NCI-H460 (cell line): ENCODE measurements at places on chromosomes 16 and 17.

DNA sequence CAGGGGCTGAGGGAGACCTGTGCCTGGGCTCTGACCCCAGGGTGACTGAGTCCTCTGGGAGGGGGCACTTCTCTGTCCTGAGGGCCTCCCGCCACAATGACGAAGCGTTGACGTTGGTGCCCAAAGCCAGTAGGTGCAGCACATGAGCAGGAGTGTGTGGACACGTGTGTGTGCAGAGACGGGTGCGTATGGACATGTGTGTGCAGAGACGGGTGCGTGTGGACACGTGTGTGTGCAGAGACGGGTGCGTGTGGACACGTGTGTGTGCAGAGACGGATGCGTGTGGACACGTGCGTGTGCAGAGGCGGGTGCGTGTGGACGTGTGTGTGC is 726 bp upstream of the CD7 start:
- no peak for DNase-seq

DNA sequence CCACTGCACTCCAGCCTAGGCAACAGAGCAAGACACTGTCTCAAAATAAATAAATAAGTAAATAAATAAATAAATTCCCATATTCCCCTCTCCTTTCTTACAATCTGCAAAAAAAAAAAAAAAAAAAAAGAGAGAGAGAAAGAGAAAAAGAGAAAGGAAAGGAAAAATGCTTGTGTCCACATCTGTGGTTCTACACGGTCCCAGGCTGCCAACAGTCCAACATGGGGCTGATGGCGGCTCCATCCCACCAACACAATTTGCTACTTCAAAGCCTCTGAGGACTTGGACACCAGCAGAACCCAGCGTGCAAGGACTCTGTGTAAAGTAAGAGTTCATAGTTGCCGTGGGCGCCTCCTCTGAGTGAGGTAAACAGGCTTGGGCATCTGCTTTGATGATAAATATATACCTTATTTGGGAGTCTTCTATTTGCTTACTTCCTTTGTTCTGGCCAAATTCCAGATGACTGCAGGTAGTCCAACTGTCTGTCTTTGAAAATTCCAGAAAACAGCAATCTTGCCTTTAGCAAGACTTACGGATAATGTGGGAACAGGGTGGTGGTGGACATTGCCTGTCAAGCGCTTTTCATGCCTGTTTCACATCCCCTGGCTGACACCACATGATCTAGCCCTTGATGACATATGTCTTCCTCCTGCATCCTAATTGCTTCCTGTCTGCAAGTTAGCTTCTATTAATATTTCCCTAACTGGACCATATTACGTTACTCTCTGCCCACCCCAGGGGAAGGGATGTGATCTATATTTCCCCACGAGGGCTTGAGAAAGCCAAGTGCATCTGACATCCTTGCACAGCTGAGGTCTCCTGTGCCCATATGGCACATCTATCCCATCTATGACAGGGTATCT is 10.1 kb downstream of the LITAF start:
- DNase-seq = no peak

GRCh38 chr17:68152161-68152571 is 95.7 kb upstream of the AMZ2 start:
- DNase-seq = no peak

- DNase-seq = peak; percentile 30
These were observed 118.1 kb downstream of the ENGASE start for GRCh38 chr17:79192503-79193351.

- no peak for DNase-seq
These were observed 235.5 kb downstream of the SNX29 start for GRCh38 chr16:12211870-12212690.

- no peak for DNase-seq
These were observed 26.3 kb upstream of the SSTR5 start for GRCh38 chr16:1045993-1046911.

DNA sequence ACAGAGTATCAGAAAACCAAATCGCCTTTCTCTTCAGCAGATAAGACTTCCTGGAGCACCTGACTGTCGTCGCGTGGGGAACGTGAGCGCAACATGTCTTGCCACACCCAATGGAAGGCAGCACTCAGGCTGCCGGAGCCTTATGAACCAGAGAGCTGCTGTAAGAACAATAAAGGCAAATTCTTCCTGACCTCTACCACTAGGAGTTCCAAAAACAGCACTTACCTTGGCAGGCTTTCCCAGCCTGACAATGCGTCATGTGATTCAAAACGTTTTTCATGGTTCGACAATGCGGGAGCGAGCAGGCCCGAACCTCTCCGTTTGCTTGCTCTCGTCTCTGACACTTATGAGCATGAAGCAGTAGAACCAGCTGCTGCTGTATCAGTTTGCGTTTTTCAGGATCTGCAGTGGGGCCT is 75.8 kb upstream of the TRAP1 start:
- no peak for DNase-seq

- no peak for DNase-seq
These were observed 835 bp downstream of the FBXL16 start for GRCh38 chr16:704552-705380.

DNA sequence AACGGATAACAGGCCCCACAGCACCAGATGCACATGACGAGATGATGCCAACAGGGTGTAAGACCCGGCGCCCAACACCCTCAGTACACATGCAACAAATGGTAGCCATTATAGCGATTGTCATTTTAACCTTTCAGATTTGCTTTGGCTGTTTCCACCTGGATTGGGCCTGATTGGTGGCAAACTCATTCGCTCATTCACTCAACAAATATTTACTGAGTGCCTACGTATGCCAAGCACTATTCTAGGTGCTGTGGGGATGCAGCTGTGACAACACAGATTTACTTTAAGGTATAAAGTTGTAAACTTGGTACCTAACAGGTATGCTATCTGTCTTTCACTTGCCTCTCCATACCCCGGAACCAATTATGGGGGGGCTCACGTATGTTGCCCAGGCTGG is 66.8 kb downstream of the SRCIN1 start:
- no peak for DNase-seq

DNA sequence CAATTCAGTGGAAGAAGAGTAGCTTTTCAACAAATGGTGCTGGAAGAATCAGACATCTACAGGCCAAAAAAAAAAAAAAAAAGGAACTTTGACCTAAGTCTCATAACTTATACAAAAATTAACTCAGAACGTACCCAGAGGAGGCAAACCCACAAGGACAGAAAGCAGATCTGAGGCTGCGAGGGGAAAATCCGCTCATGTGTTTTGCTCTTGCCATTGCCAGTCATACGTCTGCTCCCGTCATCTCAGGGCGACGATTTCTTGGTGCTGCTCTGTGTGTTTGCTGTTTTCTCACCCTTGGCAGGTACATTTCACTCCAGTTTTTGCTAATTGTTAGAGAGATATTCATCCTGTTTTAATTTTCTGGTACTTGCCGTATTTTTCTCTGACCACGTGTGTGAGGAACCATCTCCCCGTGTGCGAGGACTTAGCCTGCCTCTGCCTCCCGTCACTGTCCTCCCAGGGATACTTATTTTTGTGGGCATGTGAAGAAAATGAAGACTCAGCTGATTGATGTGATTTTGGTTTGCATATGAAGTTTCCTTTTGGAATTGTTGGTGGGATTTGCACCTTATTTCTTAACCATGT is 33.4 kb upstream of the ACSF3 start:
- DNase-seq = no peak

DNA sequence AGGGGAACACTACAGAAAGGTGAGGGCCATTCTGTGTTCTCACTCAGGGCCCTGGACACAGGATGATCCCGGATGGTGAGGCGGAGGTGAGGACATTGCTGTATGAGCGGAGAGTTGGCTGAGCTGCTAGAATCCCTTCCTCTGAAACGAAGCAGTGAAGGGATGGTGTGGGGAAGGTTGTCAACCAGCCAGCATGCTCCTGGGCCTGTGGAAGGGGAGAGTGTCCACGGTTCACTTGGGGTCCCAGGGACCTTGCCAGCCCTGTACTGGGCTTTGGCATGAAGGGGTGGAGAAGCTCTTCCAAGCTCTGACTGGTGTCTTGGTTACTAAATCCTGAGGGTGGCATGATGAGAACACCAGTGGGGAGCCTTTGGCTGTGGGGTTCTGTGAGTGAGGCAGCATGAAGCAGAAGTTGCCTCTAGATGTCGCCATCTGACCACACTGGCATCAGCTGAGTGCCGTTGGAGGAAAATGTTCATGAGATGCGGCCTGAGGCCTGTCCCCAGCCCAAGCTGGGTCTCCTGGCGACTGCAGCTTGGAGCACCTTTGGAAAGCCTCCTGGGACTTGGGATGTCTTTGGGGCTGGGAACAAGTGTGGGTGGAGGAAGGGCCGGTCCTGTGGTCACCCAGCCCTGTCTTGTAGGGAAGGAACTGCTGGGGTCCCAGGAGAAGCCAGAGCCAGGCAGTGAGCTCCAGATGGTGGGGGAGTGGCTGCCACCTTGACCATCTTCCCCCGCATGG is 14.8 kb downstream of the PDP2 start:
- DNase-seq = peak; percentile 85

- no peak for DNase-seq
These were observed 18.8 kb downstream of the IL34 start for GRCh38 chr16:70665113-70665694.

DNA sequence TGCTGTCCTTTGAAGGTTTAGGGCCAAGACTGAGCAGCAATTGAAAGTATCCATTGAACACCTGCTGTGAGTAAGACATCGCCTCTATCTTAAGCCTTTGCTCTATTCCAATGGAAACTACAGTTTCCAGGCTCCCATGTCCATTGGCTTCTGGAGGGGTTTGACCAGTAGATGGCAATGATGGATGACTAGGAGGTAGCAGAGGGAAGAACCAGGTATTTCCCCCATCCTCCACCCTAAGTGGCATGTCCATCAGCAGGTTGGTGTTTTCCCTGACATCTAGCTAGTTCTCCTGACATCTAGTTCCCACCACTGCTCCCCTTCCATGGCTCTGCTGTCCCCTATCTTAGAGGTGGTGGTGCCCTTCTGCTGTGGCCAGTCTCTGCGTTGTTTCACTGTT is 58.7 kb downstream of the CENPV start:
- no peak for DNase-seq

GRCh38 chr17:59634632-59635541 is 15.2 kb downstream of the CLTC start:
- no peak for DNase-seq

DNA sequence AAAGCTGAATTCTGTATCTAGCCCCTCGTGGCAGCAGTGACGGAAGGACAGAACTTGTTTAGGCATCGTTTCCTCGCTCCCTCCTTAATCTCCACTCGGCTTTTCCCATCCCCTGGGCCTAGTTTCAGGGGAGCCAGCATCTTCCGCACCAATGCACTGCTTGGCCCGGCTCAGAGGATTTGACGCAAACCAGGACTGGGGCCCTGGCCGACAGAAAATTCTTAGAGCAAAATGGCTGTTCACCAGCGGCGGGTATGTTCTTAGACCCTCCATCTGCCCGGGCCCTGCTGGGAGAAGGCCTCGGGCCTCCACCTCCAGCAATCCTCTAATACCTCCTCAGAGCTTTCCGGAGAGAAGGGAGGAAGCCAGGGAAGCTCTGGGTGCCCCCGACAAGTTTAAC is 54.6 kb downstream of the TBC1D16 start:
- DNase-seq = no peak

GRCh38 chr16:58422809-58423208 is 30.5 kb downstream of the GINS3 start:
- DNase-seq = no peak

DNA sequence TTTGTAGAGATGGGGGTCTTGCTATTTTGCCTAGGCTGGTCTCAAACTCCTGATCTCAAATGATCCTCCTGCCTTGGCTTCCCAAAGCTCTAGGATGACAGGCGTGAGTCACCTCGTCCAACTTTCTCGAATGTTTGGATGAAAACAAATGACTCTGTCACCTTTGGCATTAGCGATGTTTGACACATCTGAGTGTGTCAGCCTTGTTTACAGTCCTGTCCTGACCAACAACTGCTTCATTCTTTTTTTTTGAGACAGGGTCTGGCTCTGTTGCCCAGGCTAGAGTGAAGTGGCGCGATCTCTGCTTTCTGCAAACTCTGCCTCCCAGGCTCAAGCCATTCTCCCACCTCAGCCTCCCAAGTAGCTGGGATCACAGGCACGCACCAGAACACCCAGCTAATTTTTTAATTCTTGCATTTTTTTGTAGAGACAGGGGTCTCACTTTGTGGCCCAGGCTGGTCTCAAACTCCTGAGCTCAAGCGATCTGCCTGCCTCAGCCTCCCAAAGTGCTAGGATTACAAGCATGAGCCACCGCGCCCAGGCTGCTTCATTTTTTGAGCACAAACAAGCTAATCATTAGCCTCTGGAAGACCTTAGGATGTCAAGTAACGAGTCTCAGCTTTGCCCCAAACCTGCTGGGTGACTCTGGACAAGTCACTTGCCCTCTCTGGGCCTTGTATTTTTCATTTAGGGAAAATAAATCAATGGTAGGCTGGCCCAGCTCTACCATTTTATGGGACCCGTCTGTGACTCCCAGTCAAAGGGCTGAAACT is 7.4 kb downstream of the MYH11 start:
- no peak for DNase-seq

- no peak for DNase-seq
These were observed 24.9 kb downstream of the CDRT4 start for GRCh38 chr17:15442311-15443180.

DNA sequence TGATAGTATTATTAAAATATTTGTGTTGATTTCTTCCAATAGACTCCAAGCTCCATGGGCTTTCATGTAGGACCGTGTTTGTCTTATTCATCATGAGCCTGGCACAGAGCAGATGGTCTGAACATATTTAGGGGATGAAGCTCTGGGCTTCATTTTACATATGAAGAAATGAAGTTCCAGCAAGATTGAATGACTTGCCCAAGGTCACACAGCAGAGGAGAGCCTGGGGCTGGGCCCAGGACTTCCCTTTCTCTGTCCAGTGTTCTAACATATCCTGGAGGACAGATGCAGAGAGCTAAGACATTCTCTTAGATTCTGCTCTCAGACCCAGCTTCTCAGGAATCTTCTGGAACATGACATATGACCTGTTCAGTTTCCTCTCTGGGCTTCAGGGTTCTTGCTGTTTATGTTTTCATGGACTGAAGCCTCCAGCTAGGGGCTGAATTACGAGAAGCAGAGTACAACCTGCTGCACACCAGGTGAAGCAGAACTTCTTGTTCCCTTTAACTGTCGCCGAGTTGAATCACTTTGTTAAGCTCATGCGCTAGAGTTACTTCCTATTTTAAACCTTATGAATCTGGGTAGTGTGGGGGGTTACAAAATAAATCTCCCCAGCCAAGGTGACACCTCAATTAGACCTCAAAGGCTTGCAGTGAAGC is 53.6 kb downstream of the GPRC5B start:
- DNase-seq = no peak

DNA sequence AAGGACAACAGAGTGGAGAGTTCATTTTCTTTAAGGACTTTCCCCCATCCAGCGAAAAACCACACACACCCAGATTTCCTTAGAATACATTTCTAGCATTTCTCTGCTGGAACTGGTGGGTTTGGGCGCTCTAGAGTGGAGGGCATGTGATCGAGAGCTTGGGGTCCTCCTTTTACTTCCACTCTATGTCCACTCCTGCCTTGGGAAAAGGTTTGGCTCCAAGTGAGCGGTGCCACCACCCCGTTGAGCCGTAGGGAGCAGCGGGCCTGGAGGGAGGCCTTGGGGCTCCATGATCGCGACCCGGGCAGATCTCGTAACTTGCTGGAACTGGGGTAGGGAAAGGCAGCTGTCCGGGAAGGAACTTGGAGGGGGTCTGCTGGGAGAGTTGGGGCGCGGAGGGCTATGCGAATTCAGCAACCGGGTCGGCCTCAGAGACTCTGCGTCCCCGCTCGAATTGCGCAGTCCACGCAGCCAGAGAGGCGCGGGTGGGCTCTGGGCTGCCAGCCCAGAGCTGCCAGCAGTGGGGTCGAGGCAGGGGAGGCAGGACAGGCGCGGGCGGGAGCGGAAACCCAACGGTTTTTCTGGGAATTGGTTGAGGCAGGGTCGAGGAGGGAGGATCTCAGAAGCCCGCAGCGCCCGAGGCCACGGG is 2.3 kb downstream of the DLX4 start:
- DNase-seq = no peak

- DNase-seq = peak; percentile 48
These were observed 41.8 kb upstream of the CDH8 start for GRCh38 chr16:62077998-62078397.
